ENCODE measurements at places on chromosomes 4 and X. TPM values are rescaled to one million over a fixed set of nuclear protein-coding genes. Genes with fewer than 3 reads are reported as not detected.
A peak's percentile ranks its signal among the peaks of the same experiment; 100 is the strongest.

GRCh38 chr4:38673130-38673978 lies 9.4 kb downstream of the KLF3 start:
- DNase-seq, result peak; percentile 69
- H3K27me3 ChIP-seq, result no peaks in the 10 kb centered on the region
- peaks cover 43% of the 10 kb centered on the region for H3K4me1 ChIP-seq
- H3K36me3 ChIP-seq, result peaks cover 2% of the 10 kb centered on the region
- no peak overlapping the region for H3K4me3 ChIP-seq

DNA sequence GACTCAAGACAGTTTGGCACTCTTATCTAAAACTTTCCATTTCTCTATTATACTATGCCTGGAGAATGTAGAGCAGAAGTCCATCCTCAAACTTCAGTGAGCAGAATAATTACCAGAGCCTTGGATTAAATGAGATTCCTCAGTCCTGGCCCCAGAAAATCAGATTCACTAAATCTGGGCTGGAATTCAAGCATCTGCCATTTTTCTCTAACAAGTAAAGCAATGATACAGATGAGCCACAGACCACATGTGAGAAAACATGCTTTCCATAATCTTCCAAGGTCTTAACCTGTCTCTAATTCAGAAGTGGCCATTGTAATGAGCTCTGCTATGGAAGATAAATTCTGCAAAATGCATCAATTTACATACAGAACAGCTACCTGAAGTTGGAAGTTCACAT lies 25.4 kb downstream of the SOWAHB start:
- no peaks in the 10 kb centered on the region for H3K36me3 ChIP-seq
- peaks cover 11% of the 10 kb centered on the region for H3K4me1 ChIP-seq
- H3K4me3 ChIP-seq, result no peak overlapping the region
- no peak for DNase-seq
- no peaks in the 10 kb centered on the region for H3K27me3 ChIP-seq

GRCh38 chr4:48706736-48707135 lies 73.3 kb downstream of the FRYL start:
- H3K27me3 ChIP-seq, result no peaks in the 10 kb centered on the region
- no peak overlapping the region for H3K4me3 ChIP-seq
- no peak overlapping the region for H3K27ac ChIP-seq
- peaks cover 4% of the 10 kb centered on the region for H3K4me1 ChIP-seq
- DNase-seq, result no peak

DNA sequence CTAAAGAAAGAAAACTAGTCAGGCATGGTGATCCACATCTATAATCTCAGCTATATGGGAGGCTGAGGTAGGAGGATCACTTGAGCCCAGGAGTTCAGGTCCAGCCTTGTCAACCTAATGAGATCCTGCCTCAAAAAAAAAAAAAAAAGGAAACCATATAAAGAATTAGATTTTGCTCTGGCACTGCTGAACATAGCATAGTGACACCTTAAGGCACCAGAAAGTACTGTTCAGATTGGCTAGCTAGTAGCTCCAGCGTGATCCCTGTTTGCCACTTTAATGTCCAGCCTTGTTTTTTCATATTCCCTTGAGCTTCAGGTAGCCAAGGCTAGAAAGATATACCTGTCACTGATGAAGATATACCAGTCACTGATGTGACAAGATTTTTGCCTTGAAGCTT lies 34.1 kb downstream of the EXOC1 start:
- H3K4me1 ChIP-seq, result no peaks in the 10 kb centered on the region
- no peak overlapping the region for H3K4me3 ChIP-seq
- H3K36me3 ChIP-seq, result no peaks in the 10 kb centered on the region
- H3K27ac ChIP-seq, result no peak overlapping the region
- DNase-seq, result no peak

DNA sequence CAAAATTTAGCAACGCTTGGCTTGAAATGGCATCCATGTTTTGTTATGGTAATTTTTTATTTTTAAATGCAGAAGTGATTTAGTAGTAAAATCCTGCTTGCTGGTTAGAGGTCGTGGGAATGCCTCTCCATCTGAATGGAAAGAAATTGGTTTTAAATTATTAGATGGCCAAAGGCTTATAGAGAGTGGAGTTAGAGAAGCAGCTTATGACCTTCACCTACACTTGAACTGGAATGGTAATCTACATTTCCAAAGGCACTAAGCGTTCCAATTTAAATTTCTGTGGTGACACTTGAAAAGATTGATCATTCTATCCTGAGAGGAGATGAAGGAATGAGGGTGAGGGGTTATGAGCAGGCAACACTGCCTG lies 280.7 kb downstream of the RAPGEF2 start:
- no peaks in the 10 kb centered on the region for H3K4me1 ChIP-seq
- no peak for DNase-seq
- H3K36me3 ChIP-seq, result no peaks in the 10 kb centered on the region
- no peaks in the 10 kb centered on the region for H3K27me3 ChIP-seq

- H3K36me3 ChIP-seq, result no peaks in the 10 kb centered on the region
- H3K27ac ChIP-seq, result no peak overlapping the region
- peaks cover 8% of the 10 kb centered on the region for H3K4me1 ChIP-seq
- no peak overlapping the region for H3K4me3 ChIP-seq
- no peak for DNase-seq
Measured at GRCh38 chr4:139908636-139909437, 243.2 kb downstream of the MGST2 start.

GRCh38 chr4:78625073-78625472 lies 73.5 kb downstream of the ANXA3 start:
- no peaks in the 10 kb centered on the region for H3K36me3 ChIP-seq
- no peaks in the 10 kb centered on the region for H3K27me3 ChIP-seq
- H3K4me1 ChIP-seq, result peaks cover 65% of the 10 kb centered on the region

DNA sequence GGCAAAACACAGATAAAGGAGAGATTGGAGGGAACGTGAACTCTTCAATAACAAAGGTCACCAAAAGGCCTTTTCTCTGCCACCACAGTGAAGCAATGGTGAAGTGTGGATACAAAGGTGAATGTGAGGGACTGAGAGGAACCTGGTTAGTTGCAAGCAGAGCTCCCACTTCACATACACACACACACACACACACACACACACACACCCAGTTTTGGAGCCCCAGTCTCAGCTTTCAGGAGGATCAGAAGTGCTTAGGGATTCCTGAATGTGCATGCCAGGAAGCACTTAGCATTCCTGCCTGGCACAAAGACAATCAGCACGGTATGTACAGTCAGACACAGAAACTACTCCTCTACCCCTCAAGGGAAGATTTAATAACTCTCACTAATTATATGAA lies 71.5 kb downstream of the ARHGEF9 start:
- no peak for DNase-seq
- H3K36me3 ChIP-seq, result no peaks in the 10 kb centered on the region
- no peaks in the 10 kb centered on the region for H3K27me3 ChIP-seq
- no peaks in the 10 kb centered on the region for H3K4me1 ChIP-seq
- no peak overlapping the region for H3K4me3 ChIP-seq

DNA sequence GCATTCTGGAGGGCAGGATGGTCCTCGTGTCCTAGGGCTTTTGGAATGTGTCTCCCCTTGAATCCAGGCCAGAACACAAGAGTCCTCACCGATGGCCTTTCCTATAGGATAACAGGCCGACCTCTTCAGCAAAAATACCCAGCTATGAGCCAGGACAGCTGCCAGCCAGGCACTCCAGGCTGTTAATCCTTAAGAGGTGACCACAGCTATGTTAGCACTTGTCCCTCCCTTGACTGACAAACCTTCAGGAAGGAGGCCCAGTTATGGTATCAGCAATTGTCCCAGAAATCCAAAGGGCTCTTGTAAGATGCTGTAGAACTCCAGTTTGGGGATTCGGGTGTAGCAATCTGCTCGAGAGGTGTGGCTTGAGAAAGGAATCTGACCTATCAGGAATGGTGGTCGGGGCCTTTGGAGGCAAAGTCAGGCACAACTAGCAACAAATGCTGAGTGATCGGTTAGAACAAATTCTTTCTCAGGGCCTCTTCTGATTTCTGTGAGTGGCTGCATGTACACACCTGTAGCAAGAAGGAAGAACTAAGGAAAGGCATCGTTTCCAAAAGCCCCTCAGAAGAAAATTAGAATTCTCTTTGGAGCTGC lies 54.6 kb downstream of the PTCHD1 start:
- H3K27ac ChIP-seq, result no peak overlapping the region
- no peaks in the 10 kb centered on the region for H3K4me1 ChIP-seq
- H3K27me3 ChIP-seq, result no peaks in the 10 kb centered on the region
- no peak for DNase-seq
- H3K36me3 ChIP-seq, result no peaks in the 10 kb centered on the region
- H3K4me3 ChIP-seq, result no peak overlapping the region

DNA sequence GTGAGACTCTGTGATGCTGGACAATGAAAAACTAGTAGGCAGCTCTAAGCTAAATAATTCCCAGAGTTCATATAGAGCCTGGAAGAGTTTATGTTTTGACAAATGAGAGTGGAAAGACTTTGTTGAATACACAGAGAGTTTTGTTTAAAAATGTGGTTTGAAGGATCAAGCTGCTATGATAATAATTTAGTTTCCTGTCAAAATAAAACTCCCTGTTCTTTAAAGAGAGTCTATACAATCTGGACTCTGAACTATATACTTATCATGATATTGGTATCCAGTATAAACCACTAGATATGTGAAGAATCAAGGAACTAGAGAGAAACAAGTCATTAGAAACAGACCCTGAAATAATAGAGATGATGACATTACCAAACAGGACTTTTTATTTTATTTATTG lies 158.6 kb downstream of the C4orf33 start:
- no peak overlapping the region for H3K27ac ChIP-seq
- H3K27me3 ChIP-seq, result no peaks in the 10 kb centered on the region
- no peak overlapping the region for H3K4me3 ChIP-seq
- no peaks in the 10 kb centered on the region for H3K4me1 ChIP-seq
- no peaks in the 10 kb centered on the region for H3K36me3 ChIP-seq

DNA sequence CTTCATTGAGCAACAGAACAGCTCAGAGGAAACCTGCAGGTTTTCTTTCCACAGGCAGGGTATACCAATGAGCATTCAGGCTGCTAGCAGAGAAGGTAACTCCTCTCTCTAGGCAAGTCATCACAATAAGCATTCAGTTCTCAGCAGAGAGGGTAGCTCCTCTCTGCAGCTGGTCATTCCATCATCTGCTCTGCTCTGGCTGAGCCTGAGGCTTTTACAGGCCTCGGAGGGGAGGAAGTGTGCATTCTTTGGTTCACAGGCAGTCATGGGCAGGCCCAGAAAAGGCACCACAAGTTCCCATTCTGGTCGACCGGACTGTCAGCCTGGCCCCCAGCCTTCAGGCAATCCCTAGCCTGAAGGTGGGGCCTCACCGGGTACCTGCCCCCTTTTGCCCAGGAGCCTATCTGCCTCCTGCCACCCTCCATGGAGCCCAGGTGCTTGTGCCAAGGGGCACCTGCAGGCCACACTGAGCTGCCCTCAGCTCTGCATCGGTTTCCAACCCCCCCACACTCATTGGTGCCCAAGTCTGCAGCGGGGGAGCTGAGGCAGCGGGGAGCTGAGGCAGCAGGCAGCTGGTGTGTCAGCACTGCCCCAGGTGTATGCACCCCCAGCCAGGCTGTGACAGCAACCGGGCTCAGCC lies 83.1 kb downstream of the PRDM5 start:
- H3K4me1 ChIP-seq, result no peaks in the 10 kb centered on the region
- H3K27ac ChIP-seq, result no peak overlapping the region
- H3K4me3 ChIP-seq, result no peak overlapping the region
- no peak for DNase-seq
- no peaks in the 10 kb centered on the region for H3K27me3 ChIP-seq

- H3K27me3 ChIP-seq, result no peaks in the 10 kb centered on the region
- no peak overlapping the region for H3K4me3 ChIP-seq
- H3K4me1 ChIP-seq, result no peaks in the 10 kb centered on the region
- no peak for DNase-seq
Measured at GRCh38 chr4:150173982-150174398, 95.7 kb downstream of the DCLK2 start.

DNA sequence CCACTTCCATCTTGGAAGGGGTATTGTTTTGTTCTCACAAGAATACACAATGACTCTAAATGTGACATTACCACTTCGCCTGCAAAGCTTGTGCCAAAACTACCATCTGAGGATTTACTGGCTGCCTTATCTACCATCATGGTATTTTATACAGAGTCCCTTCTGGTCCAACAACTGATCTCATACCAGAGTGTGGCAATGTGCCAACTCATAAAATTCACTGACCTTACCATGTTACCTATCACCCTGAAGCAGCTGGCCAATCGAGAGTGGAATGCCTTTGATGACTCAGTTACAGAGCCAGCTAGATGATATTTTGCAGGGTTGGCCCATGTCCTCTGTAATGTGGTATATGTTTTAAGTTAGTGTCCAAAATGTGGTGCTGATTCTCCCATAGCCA lies 3.8 kb upstream of the SERPINA7 start:
- H3K27me3 ChIP-seq, result no peaks in the 10 kb centered on the region
- H3K4me1 ChIP-seq, result no peaks in the 10 kb centered on the region
- H3K36me3 ChIP-seq, result no peaks in the 10 kb centered on the region
- DNase-seq, result no peak

- H3K4me3 ChIP-seq, result no peak overlapping the region
- no peak overlapping the region for H3K27ac ChIP-seq
- H3K36me3 ChIP-seq, result no peaks in the 10 kb centered on the region
- H3K27me3 ChIP-seq, result no peaks in the 10 kb centered on the region
Measured at GRCh38 chr4:2623442-2623841, 87.0 kb downstream of the FAM193A start.

DNA sequence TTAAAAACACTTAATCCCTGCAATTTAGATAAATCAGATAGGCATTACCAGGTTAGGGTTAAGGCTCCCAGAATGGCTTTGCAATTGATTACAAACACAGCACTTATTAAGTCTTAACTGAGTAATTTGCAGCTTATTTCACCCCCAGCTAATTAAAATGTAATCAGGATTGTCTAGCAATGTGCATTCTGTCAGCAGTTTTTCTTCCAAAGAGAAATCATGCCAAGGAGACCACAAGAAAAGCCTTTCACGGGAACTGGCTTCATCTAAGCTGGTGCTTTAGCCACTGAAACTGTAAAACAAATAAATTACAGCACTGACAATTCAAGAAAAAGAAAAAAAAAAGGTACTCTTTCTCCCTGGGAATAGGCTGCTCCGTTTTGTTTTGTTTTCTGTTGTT lies 2.1 kb downstream of the ANOS1 start:
- H3K4me1 ChIP-seq, result no peaks in the 10 kb centered on the region
- no peak for DNase-seq
- H3K4me3 ChIP-seq, result no peak overlapping the region

DNA sequence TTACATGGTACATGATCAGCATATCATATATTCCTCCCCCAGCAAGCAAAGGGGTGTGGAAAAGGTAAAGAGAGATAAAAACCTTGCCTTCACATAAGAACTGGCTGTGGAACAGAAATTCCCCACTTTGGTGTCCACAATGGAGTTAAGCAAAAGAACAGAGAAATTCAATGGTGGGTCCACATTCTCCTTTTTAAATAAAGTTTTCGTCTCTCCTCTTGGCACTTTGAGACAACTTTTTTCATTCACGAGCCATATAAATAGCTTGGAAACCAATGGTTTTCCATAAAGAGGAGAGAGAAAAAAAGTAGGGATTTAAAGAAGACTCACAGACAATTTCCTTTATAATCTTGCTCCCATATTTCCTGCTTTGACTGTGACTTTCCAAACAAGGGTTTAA lies 148.1 kb downstream of the TSPAN5 start:
- no peaks in the 10 kb centered on the region for H3K36me3 ChIP-seq
- H3K4me3 ChIP-seq, result no peak overlapping the region
- H3K4me1 ChIP-seq, result peaks cover 8% of the 10 kb centered on the region

Gene ARR3
- total RNA-seq, result not detected

Gene SPANXC
- total RNA-seq, result not detected

Gene ZNF711
- total RNA-seq, result 12.7 TPM

Gene HTRA3
- 0.66 TPM for total RNA-seq

Gene GABRE
- 40.4 TPM for total RNA-seq

Gene CCNA2
- total RNA-seq, result 88.3 TPM

Gene KLHL34
- total RNA-seq, result not detected

Gene GAGE12F
- not detected for total RNA-seq
